ENCODE measurements at places on chromosomes 1 and 21.

DNA sequence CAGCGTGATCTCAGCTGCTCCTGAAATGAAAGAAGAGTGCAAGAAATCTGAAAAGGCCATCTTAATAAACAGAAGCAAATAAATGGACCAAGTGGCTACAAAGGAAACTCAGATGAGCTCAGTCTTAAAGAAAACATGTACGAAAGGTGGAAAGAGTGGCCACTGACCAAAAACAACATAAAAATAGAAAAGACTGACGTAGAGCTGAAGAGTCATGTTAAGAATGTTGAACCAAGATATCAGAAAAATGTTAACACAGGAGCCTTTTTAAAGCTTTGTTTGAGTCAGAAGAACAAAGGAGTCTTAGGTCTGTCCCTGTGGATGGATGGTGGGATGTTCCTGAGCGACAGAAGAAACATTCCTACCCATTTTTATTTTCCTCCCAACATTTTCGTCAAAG lies 30.8 kb upstream of the ZNF648 start:
- DNase-seq: no peak

- no peak for DNase-seq
These were observed 430.6 kb upstream of the KAZN start for GRCh38 chr1:14167884-14168283.

DNA sequence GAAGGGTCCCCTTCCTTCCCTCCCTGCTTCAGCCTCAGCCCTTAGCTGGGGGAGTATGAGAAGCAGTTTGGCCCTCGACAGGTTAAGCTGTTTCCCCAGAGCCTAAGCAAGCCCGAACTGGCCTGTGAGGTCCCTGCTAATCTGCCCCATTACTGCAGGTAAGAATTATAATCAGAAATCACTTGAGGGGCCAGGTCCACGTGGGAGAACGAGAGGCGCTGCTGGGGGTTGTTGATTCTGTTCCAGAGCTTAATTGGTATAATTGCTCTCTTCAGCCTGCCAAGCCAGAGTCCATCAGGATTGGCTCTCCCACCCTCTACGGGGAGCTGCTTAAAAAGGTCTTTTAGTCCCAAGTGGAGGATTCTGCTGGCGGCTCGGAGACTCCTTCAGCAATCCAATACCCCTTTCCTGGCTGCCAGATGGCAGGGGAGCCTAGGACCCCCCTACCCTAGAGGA lies 70.8 kb downstream of the UBE2T start:
- no peak for DNase-seq

GRCh38 chr1:211259638-211260126 lies 516 bp downstream of the RCOR3 start:
- peak; percentile 24 for DNase-seq

- DNase-seq: no peak
These were observed 128.4 kb upstream of the NGF start for GRCh38 chr1:115466433-115466832.

GRCh38 chr1:86068841-86069756 lies 87.5 kb downstream of the COL24A1 start:
- no peak for DNase-seq

- DNase-seq: no peak
These were observed 29.7 kb upstream of the FMOD start for GRCh38 chr1:203380420-203381150.

- no peak for DNase-seq
These were observed 7.8 kb upstream of the TM2D1 start for GRCh38 chr1:61732726-61733125.

DNA sequence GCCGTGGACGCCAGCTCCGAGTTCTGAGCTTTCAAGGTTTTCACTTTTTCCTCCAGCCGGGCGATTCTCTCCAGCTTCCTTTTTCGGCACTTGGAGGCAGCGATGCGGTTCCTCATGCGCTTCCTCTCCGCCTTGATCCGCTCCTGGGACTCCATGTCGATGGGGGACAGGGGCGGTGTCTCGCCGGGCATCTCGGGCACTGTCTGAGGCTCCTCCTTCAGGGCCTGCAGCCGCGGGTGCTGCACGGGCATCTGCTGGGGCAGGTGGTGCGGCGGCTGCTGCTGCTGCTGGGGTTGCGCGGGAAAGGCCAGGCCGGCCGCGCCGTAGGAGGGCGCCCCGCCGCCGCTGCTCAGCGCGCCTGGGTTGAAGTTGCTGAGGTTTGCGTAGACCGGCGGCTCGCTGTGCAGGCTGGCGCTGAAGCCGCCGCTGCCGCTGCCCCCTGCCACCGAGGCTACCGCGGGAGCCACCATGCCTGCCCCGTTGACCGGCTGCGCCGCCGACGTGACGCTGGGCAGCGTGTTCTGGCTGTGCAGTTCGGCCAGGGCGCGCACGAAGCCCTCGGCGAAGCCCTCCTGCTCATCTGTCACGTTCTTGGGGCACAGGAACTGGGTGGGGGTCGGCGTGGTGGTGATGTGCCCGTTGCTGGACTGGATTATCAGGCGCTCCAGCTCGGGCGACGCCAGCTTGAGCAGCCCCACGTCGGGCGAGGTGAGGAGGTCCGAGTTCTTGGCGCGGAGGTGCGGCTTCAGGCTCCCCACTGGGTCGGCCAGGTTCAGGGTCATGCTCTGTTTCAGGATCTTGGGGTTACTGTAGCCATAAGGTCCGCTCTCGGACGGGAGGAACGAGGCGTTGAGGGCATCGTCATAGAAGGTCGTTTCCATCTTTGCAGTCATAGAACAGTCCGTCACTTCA lies 1.4 kb downstream of the JUN start:
- DNase-seq: no peak

- DNase-seq: no peak
These were observed 742 bp downstream of the ARTN start for GRCh38 chr1:43934101-43934985.

DNA sequence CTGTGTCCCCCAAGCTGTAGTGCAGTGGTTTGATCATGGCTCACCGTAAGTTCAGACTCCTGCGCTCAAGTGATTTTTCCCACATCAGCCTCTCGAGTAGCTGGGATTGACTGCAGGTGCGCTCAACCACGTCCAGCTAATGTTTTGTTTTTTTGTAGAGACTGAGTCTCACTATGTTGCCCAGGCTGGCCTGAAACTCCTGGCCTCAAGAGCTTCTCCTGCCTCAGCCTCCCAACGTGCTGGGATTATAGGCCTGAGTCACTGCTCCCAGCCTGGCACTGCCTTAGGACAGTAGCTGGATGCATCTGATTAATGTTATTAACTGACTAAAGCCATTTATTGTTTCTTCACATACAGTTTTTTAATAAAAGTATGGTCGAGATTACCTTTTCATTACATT lies 40.2 kb downstream of the RNF11 start:
- DNase-seq: no peak

- DNase-seq: no peak
These were observed 3.8 kb downstream of the NMNAT2 start for GRCh38 chr1:183414365-183414764.

GRCh38 chr1:29900104-29900679 lies 663.9 kb downstream of the PTPRU start:
- DNase-seq: no peak

GRCh38 chr1:63563745-63564144 lies 29.5 kb upstream of the PGM1 start:
- no peak for DNase-seq

- DNase-seq: no peak
These were observed 320.3 kb downstream of the PTPRU start for GRCh38 chr1:29556657-29557056.

- DNase-seq: no peak
These were observed 193.6 kb upstream of the ADGRL2 start for GRCh38 chr1:81607086-81607485.

DNA sequence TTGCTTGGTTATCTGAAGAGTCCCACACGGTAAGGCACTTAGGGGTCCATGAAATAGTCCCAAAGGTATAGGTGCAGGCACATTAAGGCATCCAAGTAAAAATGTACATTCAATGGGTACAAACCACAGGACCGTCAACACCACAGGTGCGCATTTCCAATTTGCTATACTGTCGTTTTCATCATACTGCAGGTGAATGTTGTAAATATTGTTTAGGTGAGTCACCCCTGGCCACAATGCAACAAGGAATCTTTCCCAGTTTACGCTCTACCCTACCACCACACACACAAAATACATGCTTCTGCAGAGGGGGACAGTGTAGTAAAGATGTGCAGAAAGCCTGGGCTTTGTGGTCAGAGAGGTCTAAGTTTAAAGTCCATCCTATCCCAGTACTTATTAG lies 13.7 kb downstream of the CADM3 start:
- no peak for DNase-seq

GRCh38 chr1:67332653-67333529 lies 25.2 kb downstream of the IL12RB2 start:
- DNase-seq: no peak

Data from fibroblast of skin of left biceps (primary cell).